CMK (cell line): ENCODE measurements at places on chromosomes 1 and 21.

DNA sequence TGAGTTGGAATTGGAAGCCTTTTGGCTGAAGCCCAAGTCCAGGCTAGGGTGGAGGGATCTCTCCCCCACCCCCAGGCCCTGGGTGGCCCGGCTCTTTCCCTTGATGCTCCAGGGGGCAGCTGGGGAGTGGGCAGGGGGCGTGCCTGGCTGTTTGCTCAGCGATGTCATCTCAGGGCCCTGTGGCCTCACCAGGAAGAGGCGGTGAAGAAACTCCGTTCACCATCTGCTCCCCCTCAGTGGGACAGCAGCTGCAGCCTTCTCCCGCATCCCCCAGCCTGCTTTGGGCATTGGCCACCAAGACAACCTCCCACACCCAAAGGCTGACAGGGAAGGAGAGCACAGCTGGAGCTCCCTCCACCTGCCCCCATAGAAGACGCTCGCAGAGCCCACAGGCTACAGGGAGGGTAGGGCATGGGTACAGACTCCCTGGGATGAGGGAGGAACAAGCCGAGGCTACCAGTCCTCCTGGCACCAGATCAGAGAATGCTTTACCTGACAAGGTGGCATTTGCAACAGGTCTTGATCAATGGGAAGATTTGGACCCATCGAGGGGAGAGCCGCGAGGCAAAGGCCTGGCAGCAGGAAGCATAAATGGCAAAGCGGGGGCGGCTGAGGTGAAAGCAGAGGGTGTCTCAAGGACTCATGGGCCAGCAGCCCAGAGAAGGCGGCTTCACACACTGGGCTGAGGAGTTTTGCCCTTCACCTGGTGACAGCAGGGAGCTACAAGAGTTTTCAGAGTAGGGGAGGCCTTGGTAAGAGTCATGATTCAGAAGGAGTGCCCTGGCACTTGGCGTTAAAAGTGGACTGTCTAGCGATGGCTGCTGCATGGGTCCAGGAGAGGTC, 6.5 kb upstream of the GUCA2A start:
- no peak for DNase-seq

GRCh38 chr1:1941211-1941841, 22.2 kb upstream of the TMEM52 start:
- no peak for DNase-seq

GRCh38 chr1:29646161-29646775, 409.9 kb downstream of the PTPRU start:
- no peak for DNase-seq

GRCh38 chr1:226653311-226653921, 85.7 kb downstream of the ITPKB start:
- no peak for DNase-seq

GRCh38 chr1:165875171-165875570, 47.8 kb downstream of the UCK2 start:
- DNase-seq: no peak

GRCh38 chr1:17755120-17755519, at the start of gene ACTL8:
ACTL8 (plus strand) TSS chr1:17755333; CDS start chr1:17823009, 67,676 bp downstream.
- DNase-seq: peak; percentile 38

DNA sequence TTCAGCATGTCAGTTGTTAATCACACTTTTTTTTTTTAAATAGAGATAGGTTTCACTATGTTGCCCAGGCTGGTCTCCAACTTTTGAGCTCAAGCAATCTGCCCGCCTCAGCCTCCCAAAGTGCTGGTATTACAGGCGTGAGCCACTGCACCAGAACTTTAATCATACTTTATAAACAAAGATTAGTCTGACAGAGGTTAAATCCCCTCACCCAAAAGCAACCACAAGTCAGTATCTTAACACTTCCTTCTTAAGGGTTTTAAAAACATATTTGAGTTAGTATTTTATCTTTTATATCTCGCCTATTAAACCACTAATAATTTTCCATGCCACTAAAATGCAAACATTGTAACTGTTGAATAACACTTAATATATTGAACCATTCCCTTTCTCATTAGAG, 70.2 kb downstream of the COP1 start:
- DNase-seq: no peak

DNA sequence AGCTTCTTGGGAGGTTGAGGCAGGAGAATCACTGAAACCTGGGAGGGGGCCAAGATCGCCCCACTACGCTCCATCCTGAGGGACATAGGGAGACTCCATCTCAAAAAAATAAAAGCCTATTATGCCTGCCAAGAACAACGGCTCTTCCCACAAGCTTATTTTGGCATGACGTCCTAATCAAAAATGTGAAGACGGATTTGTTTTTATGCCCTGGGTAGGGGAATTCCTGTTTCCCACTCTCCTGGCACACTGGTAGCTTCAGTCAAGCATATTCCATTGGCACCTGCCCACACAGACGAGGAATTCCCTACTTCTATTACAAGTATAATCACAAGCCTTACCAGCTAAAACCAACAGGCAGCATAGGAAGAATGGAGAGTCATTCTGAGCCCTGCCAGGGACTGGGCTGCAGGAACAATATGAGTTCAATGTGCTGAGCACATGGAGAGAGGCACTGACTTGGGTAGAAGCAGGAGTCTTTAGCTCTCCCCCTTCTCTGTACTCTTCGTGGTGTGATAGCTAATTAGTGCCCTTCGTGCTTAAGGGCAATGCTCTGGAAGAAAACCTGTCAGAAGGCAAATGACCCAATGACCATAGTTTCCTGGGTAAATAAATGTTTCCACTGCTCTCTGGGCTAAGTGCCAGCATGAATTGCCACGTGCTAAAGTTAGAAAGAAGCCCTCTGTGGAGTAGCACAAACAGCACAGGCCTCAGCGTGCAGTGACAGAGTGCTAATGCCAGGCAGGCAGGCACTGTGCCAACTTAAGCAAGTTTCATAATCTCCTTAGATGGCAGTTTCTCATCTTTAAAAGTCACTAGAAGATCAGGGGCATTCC, 16.8 kb downstream of the TNFSF4 start:
- no peak for DNase-seq

DNA sequence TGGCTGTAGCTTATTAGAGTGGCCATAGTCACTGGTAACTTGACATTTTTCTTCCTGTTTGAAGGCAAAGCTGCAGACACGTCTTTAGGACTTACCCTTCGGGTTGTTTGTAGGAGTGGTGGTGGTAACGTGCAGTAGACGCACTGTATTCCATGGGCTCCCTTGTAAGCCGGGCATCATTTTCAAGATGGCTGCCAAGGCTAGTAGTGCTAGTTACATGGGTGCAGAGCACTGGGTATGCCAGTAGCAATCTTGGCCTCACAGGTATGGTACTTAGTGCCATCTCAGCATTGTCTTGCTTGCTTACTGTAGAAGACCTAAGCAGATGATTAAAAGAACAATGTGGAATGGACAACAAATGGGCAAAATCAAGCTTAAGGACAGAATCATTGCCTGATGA, 1.9 kb downstream of the YBX1 start:
- DNase-seq: no peak
